Stimulated activated CD8-positive, alpha-beta memory T cell treated with anti-CD3 and anti-CD28 coated beads, Interleukin-7, amount 100 ng/mL, for 1 hour (primary cell): ENCODE measurements at places on chromosomes 11 and 22.

DNA sequence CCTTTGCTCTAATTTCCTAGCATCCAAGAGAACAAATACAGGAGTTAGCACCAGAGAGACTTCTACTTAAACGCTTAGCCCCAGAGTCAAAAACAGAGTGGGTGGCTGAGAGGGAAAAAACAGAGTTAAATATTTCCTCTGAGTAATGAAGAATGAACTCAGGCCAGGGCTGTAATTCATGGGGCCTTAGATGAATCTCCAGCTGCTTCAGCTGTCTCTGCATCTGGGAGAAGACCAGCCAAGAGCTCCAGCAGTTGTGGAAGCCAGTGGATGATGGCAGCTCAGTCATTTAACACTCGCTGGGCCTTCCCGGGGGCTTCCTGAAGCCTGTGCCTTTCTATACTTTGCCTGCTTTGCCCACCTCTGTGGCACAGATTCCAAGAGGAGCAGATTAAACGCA, 5.7 kb upstream of the ADAMTS15 start:
- no peak for DNase-seq

DNA sequence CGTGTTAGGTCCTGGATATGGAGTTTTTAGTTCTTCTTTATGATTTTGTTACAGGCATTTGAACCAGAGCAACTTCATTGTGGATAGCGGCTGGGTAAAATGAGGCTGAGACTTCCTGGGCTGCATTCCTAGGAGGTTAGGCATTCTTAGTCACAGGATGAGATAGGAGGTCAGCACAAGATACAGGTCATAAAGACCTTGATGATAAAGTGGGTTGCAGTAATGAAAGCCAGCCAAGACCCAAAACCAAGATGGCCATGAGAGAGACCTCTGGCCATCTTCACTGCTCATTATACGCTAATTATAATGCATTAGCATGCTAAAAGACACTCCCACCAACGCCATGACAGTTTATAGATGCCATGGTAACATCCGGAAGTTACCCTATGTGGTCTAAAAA, 23.4 kb upstream of the CLMP start:
- no peak for DNase-seq

GRCh38 chr11:95977534-95978174, 53.7 kb upstream of the MTMR2 start:
- no peak for DNase-seq

- no peak for DNase-seq
Observed at GRCh38 chr11:92946707-92947106, 22.7 kb upstream of the MTNR1B start.

- no peak for DNase-seq
Observed at GRCh38 chr11:67286621-67287333, 2.3 kb upstream of the ANKRD13D start.

GRCh38 chr11:12238420-12238819, 128.0 kb downstream of the MICAL2 start:
- DNase-seq: no peak

DNA sequence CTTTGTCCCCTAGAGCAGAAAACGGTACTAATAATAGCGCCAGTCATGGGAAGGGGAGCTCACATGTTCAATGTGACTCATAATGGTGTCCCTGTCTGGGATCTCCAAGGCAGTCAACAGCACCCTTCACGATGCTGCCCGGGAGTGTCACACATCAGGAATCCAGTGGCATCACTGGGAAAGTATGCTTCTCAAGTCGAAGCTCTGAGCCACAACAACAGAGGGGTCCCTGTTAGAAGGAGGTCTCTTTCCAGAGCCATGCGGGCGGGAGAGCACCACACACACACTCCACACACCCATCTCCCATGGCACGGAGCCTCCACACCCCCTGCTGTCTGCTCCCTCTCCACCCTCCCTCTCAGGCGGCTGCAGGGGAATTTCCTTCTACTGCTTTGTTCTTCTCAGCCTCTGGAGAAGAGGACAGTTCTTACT, 119.7 kb downstream of the ETS1 start:
- no peak for DNase-seq

- DNase-seq: no peak
Observed at GRCh38 chr11:19935507-19935906, 222.9 kb downstream of the NAV2 start.

GRCh38 chr11:11215944-11216343, 137.1 kb downstream of the CSNK2A3 start:
- DNase-seq: no peak

- DNase-seq: no peak
Observed at GRCh38 chr11:77124488-77124887, 3.6 kb upstream of the MYO7A start.

DNA sequence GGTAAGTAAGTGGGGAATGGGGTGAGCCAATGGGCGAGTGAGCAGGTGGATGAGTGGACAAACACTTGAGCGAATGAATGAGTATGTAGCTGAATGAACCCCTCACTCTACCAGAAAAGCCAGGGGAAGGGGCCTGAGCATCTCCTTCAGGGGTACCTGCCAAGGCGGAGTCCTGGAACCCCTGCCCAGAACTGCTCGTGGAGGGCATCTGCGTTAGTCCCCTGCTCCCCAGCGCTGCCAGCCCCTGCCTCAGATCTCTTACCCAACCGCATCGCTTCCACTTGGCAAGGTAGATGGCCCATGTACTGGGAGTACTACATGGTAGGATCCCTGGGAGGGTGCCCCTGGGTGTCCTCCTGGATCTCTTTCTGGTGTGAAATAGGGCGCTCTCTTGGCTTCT, 7.4 kb upstream of the ANO1 start:
- no peak for DNase-seq

GRCh38 chr22:45159652-45160462, 3.9 kb upstream of the NUP50 start:
- no peak for DNase-seq

DNA sequence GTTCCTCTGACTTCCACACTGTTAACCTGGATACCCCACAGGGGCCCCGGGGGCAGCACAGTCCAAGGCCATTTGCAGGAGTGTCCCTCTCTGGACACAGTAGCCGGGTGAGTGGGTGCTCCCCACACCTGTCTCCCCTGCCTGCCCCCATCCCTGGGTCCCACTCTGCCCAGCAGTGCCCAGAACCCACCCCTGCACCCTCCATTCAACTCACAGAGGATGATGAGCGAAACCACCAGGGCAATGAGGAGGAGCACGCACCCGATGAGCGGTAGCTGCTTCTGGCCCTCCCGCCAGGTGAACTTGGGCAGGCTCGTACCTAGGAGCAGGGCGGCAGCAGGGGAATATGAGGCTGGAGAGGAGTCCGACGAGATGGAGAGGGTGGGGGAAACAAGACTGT, 12.2 kb downstream of the TMPRSS13 start:
- DNase-seq: no peak

DNA sequence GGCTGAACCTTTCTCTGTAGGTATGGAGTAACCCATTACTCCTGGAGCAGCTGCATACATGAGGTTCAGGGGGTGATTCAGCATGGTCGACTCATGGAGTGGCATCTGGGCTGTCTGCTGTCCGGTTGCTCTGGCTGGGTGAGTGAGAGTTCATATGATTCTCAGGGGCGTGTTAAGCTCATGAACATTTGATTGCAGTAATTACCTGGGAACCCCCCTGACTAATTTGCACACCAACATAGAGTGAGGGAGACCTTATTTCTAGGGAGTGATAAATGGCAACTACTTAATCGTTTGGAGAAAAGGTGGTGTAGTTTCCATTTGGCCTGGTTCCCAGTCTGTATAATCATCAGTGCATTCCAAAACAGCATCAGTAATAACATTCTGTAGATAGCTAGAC, 661.9 kb downstream of the ETS1 start:
- DNase-seq: no peak

- no peak for DNase-seq
Observed at GRCh38 chr11:101439488-101439887, 144.3 kb downstream of the TRPC6 start.

DNA sequence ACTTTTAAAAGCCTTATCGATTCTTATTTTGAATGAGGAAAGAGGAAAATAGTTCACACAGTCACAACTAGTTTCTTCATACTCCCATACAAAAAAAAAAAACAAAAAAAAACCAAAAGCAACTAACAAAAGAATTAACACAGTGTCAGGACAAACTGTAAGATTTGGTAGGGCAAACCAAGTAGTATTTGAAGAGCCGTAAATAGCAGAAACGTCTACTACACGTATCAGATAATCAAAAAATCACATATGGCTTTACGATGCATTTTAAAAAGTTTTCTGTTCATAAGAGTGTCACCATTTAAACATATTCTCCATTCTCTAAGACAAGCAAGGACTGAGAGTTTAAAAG, 2.3 kb downstream of the PICALM start:
- DNase-seq: no peak

GRCh38 chr22:20401376-20402014, 7.5 kb downstream of the ZNF74 start:
- no peak for DNase-seq

DNA sequence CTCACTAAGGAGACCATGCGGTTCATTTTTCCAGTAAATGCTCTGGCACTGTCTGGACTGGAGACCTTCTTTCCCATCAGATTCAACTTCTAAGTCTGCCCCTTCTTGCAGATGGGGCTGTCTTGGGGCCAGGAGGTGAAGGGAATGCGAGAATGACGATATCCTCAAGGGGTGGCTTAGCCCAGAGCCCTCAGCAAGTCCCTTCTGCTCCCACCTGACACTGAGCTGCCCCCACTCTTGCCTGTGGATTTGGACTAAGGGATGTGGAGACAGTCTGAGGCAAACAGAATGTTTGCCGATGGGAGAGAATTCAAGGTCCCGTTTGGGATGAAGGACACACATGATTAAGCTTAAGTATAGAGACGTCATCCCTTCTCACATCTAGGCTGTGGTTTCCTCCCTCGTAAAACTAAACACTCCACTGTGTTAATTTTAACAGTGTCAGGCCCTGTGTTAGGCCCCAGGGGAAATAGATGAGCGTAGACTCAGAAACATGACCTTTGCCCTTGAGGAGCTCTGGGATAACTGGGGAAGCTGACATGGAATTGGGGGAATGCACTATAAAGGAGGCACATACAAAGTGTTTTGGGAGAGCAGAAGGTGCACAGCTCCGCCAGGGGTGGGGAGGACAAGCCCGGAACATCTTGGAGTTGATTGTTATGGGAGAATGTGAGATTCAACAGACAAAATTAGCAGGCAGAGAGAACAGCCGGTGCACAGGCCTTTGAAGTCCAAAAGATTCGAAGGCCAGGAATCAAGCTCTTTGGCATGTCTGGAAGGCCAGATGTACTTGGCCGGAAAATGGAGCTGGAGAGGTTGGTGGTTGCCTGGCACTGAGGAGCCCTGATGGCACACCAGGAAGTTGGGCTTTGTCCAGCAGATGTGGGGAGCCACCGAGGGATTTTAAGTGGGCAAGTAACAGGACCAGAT, 71.6 kb downstream of the ST3GAL4 start:
- DNase-seq: no peak

DNA sequence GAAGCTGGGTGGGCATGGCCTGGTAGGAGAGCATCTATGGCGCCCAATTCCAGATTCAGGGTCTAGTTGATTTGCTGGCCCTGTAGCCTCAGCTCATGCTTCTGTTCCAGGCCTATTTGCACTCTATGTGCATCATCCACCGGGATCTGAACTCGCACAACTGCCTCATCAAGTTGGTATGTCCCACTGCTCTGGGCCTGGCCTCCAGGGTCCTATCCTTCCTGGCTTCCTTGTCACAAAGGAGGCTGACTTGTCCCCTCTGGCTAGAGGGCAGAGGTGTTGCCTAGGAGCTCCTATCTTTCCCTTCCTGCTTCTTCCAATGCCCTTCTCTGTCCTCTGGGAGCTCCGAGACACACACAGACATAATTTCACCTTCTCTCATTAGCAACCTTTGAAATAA, 21.3 kb downstream of the PIK3IP1 start:
- DNase-seq: no peak

- no peak for DNase-seq
Observed at GRCh38 chr22:37855462-37855861, 6.2 kb downstream of the EIF3L start.

GRCh38 chr11:57649826-57650738, at the start of gene YPEL4:
TSS of gene YPEL4 (minus strand) at chr11:57649912. CDS start at chr11:57647107, 2,805 bp downstream.
- peak; percentile 39 for DNase-seq

- DNase-seq: no peak
Observed at GRCh38 chr22:26817926-26818325, 160.5 kb downstream of the MIAT start.

GRCh38 chr22:30252411-30253204, 6.0 kb upstream of the LIF start:
- DNase-seq: no peak

GRCh38 chr11:103601225-103601846, 435.1 kb upstream of the DDI1 start:
- DNase-seq: no peak

GRCh38 chr22:20606041-20606783, 98.8 kb downstream of the MED15 start:
- peak; percentile 41 for DNase-seq

- no peak for DNase-seq
Observed at GRCh38 chr11:24286238-24286637, 210.6 kb upstream of the LUZP2 start.

DNA sequence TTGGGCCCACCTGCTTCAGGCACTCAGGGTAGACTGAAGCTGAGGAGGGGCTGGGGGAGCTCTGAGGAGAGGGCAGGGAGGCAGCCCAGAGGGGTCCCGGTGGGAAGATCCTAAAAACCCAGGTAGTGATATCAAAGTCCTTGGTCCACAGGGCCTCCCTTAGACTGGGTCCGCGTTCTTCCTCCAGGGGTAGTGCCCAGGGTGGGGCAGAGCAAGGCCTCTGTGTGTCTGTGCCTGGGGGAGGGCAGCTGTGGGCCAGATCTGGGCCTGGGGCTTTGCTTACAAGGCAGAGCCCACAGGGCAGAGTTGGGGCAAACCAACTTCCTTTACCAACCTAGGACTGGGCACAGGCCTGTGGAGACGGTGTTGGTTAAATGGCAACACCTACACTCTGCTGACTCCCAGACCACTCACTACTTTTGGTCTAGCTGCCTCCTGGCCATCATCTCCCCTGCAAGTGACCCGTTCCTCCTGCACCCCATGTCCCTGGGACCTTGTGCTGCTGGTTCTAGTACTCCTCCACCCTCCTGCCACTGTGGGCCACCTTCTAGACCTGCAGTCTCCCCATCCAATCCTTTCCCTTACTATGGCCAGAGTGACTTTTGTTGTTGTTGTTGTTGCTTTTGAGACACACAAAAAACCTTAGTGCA, 15.8 kb downstream of the ATG16L2 start:
- no peak for DNase-seq

DNA sequence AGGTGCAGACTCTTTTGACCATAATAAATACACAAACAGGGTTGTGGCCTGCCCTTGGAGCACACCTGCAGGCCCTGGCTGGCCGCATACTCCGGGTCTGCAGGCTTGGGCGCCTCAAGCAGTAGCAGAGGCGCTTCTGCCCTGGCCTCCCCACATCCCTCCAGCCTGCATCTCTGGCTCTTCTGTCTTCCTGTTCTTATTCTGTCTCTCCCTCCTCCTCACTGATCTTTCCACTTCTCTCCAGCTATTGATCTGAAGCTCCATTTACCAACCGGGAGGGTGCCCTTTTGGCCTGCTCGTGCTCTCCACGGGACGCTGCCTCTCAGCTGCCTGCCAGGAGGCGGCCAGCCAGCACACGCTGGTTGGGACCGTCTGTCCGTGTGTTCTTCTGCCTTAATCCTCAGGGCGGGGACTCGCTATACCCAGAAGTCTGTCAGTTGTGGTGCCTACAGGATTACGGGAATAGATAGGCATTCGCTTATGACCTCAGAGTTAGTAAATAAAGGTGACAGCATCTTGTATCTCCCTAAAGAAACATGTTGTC, 5.2 kb downstream of the UPB1 start:
- no peak for DNase-seq
